Activated effector memory CD4-positive, alpha-beta T cell treated with Interleukin-2 at 50 U/mL for 16 hours (primary cell): ENCODE measurements at places on chromosomes 5 and 9.
A peak's percentile ranks its signal among the peaks of the same experiment; 100 is the strongest.

DNA sequence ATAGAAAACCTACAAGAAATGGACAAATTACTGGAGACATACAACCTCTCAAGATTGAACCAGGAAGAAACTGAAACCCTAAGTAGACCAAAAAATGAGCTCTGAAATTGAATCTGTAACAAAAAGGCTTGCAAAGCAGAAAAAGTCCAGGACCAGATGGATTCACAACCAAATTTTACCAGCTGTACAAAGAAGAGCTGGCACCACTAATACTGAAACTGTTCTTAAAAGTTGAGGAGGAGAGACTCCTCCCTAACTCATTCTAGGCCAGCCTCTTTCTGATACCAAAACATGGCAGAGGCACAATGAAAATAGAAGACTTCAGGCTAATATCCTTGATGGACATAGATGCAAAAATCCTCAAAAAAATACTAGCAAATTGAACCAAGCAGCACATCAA, 542.3 kb downstream of the CYLC2 start:
- DNase-seq, result no peak

GRCh38 chr9:133701321-133701980, 36.7 kb downstream of the SARDH start:
- peak; percentile 45 for DNase-seq

DNA sequence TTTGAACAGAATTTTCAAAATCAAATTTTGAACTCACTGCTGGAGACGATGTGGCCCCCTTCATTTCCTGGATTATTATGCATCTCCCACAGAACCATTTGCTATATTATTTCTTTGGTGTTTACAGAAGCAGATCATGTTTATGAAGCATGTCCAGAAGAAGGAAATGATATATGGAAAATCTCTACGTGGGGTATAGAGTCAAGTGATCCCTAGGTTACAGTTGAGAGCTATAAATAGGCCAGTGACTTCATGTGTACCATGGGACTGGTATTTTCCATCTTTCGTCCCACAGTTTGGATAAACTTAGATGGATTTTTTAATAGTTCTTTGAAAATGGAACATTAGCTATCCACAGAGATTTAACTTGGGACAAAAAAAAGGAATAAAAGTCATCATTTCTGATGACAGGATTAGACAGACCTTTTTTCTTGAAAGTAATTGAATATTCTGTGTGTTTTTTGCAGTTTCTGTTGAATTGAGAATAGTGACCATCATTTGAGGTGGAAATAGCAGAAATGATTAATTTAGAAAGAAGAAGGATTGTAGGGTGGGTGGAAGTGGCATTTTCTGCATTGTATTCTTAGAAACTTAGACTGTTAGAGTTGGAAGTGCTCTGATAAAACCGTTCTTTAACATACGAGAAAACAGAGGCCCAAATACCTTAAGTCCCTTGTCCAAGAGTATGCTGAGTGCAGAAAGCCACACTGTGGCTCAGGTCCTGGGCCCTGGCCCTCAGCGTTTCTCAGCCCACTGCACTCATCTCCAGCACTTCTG, 136.4 kb downstream of the PIP5K1B start:
- DNase-seq, result no peak

- no peak for DNase-seq
These were observed 299.0 kb downstream of the TLR4 start for GRCh38 chr9:118003240-118003639.

GRCh38 chr5:178383301-178383918, 150.8 kb upstream of the PHYKPL start:
- DNase-seq, result no peak

DNA sequence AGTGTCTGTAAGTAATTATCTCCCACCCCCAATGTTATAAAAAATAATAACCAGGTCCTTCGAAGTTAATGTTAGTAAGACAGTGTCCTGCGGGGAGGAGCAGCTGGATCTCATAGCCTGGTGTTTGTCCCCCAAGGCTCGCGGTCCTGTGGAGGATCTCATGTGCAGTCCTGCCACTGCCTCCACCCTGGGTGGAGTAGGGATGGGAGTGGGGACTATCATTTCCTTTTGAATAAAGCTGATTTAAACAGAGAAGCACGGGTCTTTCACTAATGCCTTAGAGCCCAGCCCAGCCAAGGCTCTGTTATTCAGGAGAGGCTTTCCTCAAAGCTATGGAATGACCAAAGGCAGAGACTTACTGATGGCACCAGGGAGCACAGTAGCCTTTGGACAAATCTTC, 40.2 kb downstream of the SUB1 start:
- no peak for DNase-seq
